ENCODE measurements at places on chromosomes 12 and 14. TPM values are rescaled to one million over a fixed set of nuclear protein-coding genes. Genes with fewer than 3 reads are reported as not detected.

- H3K36me3 ChIP-seq = no peaks in the 10 kb centered on the region
- no peak overlapping the region for H3K27ac ChIP-seq
Observed at GRCh38 chr14:30309405-30309804, 249.6 kb upstream of the G2E3 start.

GRCh38 chr12:114025935-114026334 lies 59.8 kb upstream of the RBM19 start:
- DNase-seq = no peak
- H3K4me3 ChIP-seq = no peak overlapping the region
- no peaks in the 10 kb centered on the region for H3K4me1 ChIP-seq
- no peak overlapping the region for H3K27ac ChIP-seq
- H3K36me3 ChIP-seq = no peaks in the 10 kb centered on the region

DNA sequence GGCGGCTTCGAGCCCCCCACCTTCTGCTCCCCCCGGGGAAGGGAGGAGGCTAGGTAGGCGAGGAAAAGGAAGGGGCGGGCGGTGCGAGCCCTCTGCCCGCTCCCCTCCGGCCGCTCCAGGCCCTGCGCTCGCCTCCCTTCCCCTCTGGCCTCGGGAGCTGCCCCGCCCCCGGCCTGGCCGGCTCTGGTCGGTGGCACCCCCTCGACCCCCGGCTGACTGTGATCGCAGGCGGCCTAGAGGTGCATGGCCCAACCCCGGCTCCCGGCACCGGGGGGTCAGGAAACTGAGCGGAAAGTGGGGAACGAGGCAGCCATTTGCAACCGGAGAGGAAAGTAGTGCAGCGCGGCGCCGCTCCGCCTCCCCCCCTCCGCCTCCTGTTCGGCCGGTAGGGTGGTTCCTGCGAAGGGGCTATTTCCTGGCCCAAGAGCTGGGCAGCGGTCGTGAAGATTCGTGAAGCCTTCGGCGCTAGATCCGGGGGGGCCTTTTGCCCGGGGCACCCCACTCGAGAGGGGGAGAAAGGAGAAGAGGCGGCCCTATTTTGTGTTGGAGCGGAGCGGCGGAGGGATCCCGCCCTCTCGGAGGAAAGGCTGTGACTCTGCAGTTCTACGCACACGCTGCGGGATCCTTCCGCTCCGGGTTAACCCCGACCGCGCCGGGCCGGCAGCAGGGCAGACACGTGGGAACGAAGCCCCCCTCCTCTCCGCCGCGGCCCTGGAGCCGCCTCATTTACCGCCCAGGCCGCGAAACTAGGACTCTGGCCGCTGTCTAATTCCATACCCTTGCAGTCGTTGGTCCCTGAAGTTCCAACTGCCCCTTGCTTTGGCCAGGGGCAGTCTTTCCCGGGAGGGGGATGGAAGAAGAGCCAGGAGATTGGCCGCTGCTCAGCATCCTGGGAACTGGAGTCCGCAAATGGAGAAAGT lies at the start of gene KMT2D:
Gene KMT2D (minus strand): TSS at position 558 of the 920 bp plus-strand sequence. CDS start 5,470 bp downstream, outside the sequence.
- peaks cover 17% of the 10 kb centered on the region for H3K4me1 ChIP-seq
- DNase-seq = peak; percentile 95
- no peaks in the 10 kb centered on the region for H3K27me3 ChIP-seq

Gene KCNJ8
- 88.7 TPM for total RNA-seq

Gene MANSC1
- total RNA-seq = 28.9 TPM

All from Caco-2 (cell line).